ENCODE measurements at places on chromosomes 12 and 14.
A peak's percentile ranks its signal among the peaks of the same experiment; 100 is the strongest.

GRCh38 chr12:11136075-11136474 lies 1.6 kb upstream of the TAS2R30 start:
- no peak for DNase-seq

GRCh38 chr12:6684609-6685008 lies 4.6 kb downstream of the ZNF384 start:
- DNase-seq: peak; percentile 47

GRCh38 chr14:36869125-36869524 lies 207.5 kb downstream of the PAX9 start:
- no peak for DNase-seq

DNA sequence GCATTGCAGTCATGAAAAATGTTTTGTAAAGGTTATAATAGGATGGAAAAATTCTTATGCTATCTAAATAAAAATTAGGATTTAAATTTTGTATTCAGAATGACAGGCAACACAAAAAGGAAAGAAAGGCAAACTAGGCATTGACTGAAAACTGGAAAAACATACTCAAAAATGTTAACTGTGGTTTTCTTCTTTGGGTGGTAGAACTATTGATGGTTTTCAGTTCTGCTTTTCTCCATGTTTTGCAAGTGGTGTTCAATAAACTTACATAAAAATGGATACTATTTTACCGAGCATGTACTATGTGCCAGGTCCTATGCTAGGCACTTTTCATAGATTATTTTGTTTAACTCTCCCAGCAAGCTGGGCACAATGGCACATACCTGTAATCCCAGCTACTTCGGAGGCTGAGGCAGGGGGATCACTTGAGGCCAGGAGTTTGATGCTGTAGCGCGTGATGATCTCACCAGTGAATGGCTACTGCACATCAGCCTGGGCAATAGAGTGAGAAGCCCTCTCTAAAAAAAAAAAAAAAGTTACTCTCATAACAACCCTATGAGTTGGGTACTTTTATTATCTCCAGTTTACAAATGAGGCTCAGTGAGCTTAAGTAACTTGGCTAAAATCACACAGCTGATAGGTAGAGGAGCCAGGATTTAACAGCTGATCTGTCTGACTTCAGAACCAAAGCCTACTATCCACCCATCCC lies 26.3 kb upstream of the TCP11L2 start:
- DNase-seq: no peak

- DNase-seq: no peak
Observed at GRCh38 chr14:93972618-93973205, 3.7 kb downstream of the ASB2 start.

DNA sequence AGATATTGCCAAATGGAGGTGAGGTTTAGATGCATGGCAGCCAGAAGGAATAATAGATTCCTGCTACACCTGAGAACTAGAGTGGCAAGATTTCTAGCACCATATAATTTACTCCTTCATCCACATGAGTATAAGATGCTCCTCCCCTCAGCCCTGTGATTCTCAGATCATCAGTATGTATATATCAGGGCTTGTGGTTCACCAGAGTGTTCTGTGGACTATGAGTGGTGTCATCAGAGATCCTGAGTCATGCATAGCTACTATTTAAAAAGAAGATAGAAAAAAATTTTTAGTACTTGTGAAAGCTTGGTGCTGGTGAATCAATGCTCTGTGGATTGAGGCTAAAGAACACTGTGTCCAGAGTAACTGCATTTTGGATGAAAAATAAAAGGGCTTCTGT lies 285.9 kb downstream of the BMP4 start:
- DNase-seq: peak; percentile 85

Measured in EL (cell line).